ENCODE measurements at places on chromosomes 4 and X.

GRCh38 chr4:99612704-99613103 lies 38.1 kb downstream of the MTTP start:
- DNase-seq = no peak

GRCh38 chr4:23035521-23036056 lies 342.9 kb downstream of the GBA3 start:
- no peak for DNase-seq

GRCh38 chrX:18864390-18864920 lies 119.5 kb downstream of the PHKA2 start:
- DNase-seq = no peak

DNA sequence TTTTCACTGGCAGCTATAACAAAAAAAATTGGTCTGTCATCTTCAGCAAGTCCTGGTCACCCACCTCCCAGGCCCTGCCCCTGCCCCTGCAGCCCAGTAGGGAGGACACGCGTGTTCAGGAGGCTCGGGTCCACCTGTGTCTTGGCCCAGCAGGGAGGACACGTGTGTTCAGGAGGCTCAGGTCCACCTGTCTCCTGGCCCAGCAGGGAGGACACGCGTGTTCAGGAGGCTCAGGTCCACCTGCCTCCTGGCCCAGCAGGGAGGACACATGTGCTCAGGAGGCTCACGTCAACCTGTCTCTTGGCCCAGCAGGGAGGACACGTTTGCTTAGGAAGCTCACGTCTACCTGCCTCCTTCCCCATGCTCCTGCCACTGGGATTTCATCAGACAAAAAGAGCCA lies 44.9 kb downstream of the HTT-AS start:
- DNase-seq = no peak

DNA sequence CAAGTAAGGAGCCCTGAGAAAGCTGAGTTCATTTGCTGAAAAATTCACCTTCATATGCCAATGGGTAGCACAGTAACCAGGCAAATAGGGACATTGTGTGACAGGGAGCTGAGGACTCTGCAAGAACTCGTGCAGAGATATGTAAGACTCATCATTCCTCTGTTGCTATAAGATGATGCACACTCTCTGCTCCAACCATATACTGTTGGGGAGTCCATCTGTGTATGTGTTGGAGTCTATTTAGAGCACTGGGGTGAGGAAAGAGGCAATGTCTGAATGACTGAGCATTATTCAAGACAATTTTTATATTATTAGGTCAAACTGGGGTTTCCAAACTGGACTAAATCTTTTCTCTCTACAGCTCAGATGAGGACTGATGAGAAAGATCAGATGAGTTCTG lies 100.4 kb downstream of the QRFPR start:
- DNase-seq = no peak

All from AG04450 (cell line).